ENCODE measurements at places on chromosomes 16 and 17. TPM values are rescaled to one million over a fixed set of nuclear protein-coding genes. Genes with fewer than 3 reads are reported as not detected.

DNA sequence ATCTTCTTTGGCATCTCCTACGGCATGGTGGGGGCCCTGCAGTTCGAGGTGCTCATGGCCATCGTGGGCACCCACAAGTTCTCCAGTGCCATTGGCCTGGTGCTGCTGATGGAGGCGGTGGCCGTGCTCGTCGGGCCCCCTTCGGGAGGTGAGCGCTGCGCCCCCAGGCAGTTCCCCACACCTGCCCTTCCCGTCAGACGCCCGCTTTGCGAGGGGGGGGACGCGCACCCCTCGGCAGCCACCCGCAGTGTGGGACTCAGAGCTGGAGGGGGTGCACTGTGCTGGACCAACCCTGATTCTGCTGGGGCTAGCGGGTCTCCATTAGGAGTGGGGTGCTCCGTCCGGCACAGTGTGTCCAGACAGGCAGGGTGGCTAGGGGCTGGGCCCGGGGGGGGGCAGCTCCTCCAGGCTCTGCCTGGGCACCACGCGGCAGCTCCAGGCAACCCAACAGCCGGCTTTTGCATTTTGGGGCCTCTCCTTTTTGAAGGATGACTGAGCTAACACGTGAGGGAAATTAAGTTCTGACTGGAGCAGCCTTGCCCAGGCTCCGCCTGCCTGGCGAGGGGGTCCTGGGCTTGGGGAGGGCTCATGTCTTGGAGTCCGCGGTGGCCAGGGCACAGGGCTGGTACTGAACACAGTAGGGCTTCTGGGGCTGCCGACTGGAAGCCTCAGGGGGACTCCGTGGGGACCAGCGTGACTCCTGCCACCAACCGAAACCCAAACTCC is 9.1 kb downstream of the SLC16A3 start:
- no peak for DNase-seq

- no peak for DNase-seq
Observed at GRCh38 chr16:82819286-82819685, 192.5 kb downstream of the CDH13 start.

GRCh38 chr16:53933407-53933806 is 229.5 kb downstream of the FTO start:
- DNase-seq, result no peak

DNA sequence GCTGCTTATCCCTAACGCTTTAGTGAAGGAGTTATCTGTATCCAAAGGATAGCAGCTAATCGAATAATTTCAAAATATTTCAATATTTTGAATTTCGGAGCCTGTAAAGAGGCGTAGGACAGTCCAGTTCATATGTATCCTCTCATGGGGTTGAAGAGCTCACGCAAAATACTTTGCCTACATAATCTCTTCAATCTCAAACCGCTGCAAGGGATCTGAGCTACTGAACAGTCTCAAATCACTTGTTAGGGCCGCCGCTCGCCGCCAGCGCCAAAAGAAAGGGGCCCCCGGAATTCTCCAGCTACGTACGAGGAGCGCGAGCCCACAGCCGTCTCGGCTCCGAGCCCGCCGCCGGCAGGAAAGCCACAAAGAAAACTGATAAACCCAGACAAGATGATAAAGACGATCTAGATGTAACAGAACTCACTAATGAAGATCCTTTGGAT is 601 bp upstream of the RFWD3 start:
- no peak for DNase-seq

DNA sequence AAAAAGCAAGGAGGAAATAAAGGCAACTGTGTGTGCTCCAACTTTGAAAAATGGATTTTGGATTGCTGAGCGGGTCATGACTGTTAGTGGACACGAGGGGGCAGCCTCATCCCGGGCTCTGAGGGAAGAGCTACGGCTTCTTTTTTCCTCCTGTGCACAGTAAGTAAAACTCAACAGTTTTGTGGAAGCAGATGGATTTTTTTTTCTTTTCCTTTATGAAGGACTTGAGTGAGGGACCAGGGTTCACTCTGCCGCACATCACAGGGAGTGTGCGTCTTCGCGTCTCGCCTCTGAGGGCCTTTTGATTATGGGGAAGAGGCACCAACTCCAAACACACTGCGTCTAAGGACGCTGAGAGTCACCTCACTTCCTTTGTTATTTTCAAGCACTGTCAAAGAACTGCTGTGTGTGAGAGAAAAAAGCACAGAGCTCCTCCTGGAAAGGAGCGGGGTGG is 80.3 kb upstream of the GOT2 start:
- DNase-seq, result no peak

The EVPLL gene
- 0.87 TPM for polyA plus RNA-seq

The FBXW10B gene
- 0.67 TPM for polyA plus RNA-seq

The ALOX12B gene
- polyA plus RNA-seq, result 0.70 TPM

The CASKIN1 gene
- polyA plus RNA-seq, result 3.1 TPM

The RTN4RL1 gene
- polyA plus RNA-seq, result 1.9 TPM
